ENCODE measurements at places on chromosomes 1 and 21.
A peak's percentile ranks its signal among the peaks of the same experiment; 100 is the strongest.

GRCh38 chr1:69172003-69173000 is 395.4 kb upstream of the LRRC7 start:
- no peak for DNase-seq

DNA sequence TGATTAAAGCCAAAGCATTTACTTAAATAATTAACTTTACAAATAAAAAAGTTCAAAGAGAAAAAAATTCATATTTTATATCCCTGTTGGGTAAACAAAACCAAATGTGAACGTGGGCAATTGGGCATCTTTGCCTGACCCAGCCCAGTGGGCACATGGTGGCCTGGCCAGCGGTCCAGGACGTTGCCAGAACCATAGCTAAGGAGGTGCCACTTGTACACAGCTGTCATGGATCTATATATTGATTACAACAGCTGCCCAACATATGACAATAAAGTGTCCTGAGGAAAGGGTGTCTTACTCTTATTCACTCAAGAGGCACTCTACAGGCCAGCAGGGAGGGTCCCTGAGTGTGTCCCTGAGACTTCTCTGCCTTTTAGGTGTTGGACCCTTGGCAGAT is 78.5 kb downstream of the BCAR3 start:
- no peak for DNase-seq

GRCh38 chr1:236710328-236710892 is 24.1 kb downstream of the ACTN2 start:
- no peak for DNase-seq

- DNase-seq: no peak
Observed at GRCh38 chr1:10940451-10940804, 72.0 kb upstream of the TARDBP start.

DNA sequence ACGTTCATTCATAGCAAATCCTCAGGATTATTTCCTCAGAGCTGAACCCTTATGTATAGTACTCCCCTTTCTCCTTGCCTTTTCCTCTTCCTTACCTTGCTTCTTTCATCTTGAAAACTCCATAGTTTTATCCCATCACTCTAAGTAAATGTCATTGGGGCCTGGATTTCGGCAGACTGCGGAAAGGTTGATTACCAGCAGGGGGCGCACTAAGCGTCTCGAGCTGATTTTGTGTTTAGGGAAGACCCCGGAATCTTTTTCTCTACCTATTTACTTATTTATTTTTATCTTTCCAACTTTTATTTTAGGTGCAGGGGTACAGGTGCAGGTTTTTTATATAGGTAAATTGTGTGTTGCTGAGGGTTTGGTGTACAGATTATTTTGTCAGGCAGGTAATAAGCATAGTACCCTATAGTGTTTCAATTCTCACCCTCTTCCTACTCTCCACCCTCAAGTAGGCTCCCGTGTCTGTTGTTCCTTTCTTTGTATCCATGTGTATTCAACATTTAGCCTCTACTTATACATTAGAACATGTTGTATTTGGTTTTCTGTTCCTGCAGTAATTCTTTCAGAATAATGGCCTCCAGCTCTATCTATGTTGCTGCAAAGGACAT is 11.4 kb upstream of the MTARC1 start:
- DNase-seq: peak; percentile 58

GRCh38 chr1:8104278-8105236 is 78.4 kb upstream of the ERRFI1 start:
- no peak for DNase-seq

- peak; percentile 14 for DNase-seq
Observed at GRCh38 chr1:178374016-178374415, 122.7 kb downstream of the CLEC20A start.

GRCh38 chr21:42480736-42481135 is 15.3 kb downstream of the RSPH1 start:
- no peak for DNase-seq

DNA sequence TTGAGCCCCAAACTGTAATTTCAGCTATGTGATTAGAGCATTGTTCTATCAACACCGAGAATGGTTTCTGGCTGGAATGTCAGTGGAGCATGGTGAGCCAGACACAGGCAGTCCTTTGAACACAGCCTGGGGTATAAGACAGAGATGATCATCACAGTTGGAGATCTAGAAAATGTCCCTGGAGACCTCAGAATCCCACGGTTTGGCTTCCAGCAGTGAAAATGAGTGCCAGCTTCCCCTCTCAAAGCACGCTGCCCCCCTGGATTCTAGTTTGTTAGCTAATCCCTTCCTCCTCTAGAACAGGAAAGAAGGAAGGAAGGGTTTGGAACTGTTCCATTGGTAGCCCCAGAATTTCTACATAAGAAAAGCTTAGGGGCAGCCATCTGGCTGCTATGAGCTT is 59.9 kb upstream of the JAK1 start:
- no peak for DNase-seq

- no peak for DNase-seq
Observed at GRCh38 chr1:55289042-55289441, 73.9 kb upstream of the USP24 start.

DNA sequence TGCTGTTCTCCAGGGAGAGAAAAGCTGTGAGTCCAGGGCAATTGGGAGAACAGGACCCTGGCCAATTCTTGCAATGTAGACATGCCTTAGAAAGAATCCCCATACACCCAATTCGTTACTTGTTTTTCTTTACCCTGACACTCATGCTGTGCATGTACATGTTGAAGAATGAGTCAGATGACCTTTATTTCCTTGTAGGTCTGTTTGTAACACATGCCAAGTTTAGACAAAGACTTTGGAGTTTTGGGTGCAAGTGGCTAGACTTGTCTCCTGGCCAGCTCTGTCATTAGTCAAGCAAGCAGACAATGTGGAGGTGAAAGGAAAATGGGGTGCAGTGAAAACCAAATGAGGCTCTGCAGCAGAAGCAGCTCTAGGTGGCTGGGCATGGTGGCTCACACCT is 38.1 kb downstream of the GNPAT start:
- no peak for DNase-seq

DNA sequence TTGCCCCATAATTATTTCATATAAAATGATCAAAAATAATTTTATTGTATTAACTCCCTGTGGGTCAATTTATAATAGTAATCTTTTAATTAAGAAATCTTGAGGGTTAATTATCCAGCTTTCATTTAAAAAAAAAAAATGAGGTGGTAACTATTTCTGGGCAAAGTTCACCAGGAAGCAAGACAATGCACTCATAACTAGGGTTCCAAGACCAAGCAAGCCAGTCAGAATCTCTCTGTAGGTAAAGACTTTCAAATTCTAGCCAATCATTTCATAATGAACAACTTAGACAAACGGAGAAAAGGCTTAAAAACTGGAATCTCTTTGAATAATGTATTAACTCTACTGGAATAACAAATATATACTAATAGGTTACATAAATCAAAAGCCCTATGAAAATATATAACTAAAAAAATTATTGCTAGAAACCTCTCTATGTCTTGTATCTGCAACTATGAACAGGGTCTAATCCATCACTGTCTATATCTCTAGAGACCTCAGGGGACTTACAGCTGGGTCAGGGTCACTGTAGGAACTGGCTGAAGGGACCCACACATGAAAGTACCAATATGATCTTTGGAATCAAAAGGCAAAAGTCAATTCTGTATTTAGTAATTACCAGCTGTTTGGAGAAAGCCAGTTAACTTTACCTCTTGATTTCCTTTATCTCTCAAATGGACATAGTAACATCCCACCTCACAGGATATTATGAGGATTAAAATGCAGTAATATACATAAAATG is 43.3 kb downstream of the APP start:
- no peak for DNase-seq

DNA sequence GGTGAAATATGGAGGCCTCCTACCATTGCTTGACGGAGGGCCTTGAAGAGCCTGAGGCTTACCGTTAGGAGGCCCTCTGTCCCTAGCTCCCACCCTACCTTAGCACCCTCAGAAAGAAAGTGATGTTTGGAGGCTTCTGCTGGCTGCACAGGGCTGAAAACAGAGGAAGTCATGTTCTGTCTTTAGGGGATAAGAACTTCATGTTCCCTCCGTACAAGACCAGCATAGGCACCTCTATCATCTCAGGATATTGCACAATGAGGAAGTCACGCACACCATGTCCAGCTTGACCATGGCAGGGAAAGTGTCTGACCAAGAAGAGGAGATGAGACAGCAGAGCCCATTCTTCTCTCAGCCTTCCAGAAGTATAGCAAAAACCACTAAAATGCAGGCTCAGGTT is 13.8 kb downstream of the ADORA3 start:
- DNase-seq: no peak

- DNase-seq: no peak
Observed at GRCh38 chr1:208069908-208070307, 159.0 kb upstream of the CD34 start.

GRCh38 chr1:14672005-14672404 is 73.5 kb downstream of the KAZN start:
- no peak for DNase-seq

GRCh38 chr1:42392255-42392654 is 11.7 kb downstream of the RIMKLA start:
- DNase-seq: no peak

DNA sequence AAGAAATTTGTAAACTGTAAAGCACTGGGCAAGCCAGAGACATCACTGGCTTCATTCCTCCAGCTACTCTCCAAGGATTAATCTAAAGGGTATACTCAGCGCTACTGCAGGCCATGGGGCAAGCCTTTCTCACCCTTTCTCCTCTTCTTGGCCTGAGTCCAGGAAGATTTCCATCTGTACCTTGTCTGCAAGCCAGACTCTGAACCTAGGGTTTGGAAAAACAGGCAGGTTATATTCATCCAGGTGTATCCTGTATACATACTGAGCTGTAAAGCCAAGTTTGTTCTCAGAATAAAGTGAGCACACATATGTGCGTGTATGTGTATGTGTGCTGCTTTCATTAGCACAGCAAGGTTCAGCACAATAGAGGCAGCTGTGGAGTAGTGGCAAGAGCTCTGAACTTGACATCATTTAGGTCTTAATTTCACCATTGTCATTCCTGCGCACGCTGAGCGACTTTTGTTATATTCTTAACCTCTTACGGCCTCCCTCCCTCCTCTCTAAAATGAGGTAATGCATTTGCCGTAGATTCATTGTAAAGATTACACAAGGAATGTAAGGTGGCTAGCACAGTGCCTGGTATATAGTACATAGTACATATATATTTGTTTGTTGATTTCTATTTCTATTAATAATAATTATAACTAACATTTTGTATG is 128.1 kb upstream of the JUN start:
- DNase-seq: no peak

DNA sequence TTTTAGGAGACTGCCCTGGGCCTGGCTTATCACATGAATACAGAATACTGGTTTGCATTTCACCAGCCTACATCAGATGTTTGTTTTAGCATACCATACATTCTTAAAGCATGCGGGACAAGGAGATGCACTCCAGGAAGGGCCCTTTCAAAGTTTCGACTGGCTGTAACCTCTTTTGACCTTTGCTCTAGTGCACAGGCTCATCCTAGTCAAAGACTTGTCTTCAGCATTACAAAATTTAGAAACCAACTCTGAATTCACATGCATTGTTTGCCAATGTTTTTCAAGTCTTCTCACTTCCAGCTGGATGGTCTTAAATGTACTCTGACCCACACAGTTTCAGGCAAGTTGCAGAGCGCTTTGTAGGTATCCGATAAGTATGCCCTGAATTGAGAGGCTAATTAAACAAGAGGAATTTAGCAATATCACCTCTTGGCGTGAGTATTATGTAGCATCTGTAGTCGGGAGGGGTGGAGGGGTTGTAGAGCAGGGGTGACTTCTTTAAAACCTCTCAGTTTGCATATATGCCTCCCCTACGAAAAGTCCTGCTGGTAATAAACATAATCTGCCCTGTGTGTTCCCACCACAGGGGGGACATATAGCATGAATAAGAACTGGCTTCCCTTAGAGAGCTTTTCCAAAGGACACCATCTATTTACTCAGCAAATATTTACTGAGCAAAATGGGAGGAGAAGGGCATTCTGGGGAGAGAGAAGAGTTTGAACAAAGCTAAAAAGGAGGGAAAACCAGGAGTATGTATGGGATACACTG is 24.4 kb upstream of the AHCYL1 start:
- DNase-seq: peak; percentile 84

GRCh38 chr1:157429601-157430240 is 122.6 kb downstream of the FCRL5 start:
- no peak for DNase-seq

DNA sequence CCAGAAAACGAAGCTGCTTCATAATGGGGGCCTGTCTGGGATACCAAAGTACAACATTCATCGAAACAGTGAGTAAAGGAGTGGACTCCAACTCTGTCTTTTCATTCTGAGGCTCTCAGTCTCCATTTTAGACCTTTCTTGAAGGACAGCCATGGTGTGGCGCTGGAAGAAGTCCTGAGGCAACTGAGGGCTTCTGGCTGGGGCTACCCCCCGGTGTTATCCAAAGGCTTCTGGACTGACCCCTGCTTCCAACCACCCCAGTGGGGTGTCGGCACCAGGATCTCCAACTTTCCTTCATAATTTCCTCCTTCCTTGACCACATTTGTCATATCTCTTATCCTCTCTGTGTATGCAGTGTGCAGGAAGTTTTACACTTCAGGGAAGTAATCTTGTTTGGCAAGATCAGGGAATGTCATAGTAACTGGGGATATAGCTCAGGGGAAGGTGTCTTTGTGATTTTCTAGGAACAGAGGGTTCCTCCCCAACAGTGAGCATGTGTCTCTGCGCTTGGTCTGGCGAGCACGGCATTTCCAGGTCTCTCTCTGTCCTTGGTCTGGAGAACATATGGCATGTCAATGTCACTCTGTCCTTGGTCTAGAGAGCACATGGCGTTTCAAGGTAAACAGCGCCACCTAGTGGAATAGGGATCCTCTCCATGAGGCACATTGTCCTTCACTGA is 19.4 kb upstream of the BSDC1 start:
- DNase-seq: peak; percentile 69

- DNase-seq: peak; percentile 11
Observed at GRCh38 chr1:204842892-204843291, 27.8 kb upstream of the NFASC start.

DNA sequence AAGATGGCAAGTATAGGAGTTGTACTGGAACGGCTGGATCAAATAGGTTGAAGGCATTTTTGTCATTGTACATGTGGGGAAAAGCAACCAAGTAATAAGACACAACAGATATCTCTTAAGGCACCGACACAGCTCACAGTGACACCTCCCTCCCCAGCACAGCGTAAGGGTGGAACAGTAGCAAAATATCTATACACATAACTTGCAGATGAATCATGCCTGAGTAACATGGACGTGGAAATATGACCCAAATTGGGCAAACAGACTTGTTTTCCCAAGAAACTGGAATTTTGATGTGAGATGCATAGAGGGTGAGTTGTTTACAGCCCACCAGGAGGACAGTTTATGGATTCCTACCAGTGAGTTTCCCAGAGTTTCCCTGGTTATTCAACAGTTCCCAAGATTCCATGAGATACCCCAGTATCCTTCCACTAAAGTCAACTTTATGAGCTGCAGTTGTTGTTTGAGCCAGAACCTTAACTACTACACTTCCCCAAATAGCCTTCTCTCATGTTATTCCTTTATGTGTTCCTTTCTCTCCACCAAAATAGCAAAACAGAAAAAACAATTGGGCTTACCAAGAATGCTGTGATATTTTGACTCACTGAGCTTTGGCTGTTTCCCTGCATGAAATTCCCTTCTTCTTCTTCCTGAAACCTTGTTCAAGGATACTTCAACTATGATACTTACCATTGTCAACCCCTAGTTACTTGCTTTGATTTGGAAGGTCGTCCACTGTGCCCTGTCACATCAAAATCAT is 7.1 kb upstream of the DR1 start:
- peak; percentile 75 for DNase-seq

GRCh38 chr1:183219616-183220009 is 33.5 kb downstream of the LAMC2 start:
- no peak for DNase-seq

- no peak for DNase-seq
Observed at GRCh38 chr1:117788014-117788413, 141.4 kb downstream of the GDAP2 start.

GRCh38 chr1:115495625-115496024 is 146.1 kb upstream of the VANGL1 start:
- peak; percentile 79 for DNase-seq

Measured in GM03348 (cell line).